ENCODE measurements at places on chromosomes 2 and 18.

DNA sequence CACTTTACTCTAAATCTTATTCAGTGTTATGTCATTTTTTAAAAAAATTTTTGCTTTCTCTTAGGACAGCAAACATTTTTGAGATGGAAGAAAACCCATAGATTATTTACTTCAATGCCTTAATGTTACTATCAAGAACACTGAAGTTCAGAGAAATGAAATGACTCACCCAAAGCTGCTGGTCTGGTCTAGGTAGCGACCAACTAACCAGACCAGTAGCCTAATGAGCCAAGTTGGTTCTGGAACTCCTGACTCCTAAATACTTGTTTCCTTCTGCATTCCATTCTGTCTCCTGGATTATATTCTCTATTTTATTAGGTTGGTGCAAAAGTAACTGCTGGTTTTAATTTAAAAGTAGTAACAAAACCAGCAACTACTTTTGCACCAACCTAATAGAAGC is 35.4 kb downstream of the SLC8A1 start:
- DNase-seq, result no peak

- no peak for DNase-seq
Observed at GRCh38 chr2:18456026-18456425, 104.4 kb downstream of the RDH14 start.

DNA sequence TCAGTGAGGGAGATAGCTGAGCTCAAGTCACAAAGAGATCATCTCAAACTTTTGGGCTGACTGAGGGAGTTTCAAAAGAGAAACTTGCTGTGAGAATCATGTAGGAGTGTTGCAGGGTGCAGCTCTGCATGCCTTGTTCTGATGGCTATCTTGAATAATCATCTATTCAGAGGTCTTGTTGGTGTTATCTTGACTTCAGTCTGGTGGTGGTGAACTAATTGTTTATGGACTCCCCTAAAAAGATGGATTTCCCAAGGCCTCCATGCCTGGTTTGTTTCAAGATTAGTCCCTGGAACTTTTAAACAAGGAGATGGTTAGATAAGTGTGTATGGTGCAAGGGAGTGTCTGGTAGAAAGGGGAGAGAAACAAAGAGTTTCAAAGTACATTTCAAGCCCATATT is 29.8 kb downstream of the SLC39A6 start:
- no peak for DNase-seq

DNA sequence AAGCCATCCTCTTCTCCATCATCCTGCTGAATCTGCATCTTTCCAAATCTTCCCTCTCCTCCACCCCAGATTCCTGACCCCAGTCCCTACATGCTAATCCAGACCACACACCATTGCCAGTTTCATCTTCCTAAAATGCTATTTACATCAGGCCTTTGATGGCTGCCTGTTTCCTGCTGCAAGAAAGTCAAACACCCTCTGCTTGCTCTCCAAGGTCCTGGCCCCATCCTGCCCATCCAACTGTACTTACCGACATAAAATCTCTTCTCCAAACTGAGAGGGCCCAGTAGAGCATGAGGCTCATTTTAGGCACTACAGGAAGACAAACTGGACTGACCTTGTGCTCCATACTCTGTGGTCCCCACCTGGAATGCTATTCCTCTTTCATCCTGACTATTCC is 19.0 kb downstream of the ALK start:
- no peak for DNase-seq

DNA sequence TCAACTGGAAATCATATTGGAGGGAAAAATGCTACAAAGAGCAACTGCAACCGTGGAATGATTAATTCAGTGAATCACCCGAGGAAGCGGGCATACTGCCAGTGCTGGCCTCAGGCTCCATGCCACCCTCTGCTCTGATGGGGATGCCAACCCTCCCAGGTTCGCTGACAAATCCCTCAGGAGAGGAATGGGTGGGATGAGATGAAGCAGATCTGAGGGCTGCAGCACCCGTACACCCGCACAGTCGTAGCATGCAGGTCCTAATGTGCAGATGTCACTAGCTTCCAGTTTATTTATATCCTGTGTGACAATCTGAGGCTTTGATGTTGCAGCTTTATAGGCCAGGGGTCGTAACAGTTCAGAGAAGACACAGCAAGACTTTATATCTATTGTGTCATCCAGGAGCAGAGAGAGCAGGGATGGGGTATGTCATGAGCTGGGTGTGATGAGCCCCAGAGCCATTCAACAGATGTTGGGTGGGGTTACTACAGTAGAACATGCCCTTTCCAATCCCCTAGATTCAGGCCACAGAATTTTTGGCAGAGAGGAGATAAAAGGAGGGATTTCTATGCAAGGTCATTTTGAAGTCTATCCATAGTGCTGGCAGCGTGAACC is 44.6 kb downstream of the DPP4 start:
- DNase-seq, result no peak

- DNase-seq, result no peak
Observed at GRCh38 chr18:9422816-9423519, 52.3 kb upstream of the RALBP1 start.
